ENCODE measurements at places on chromosomes 1 and 21. TPM values are rescaled to one million over a fixed set of nuclear protein-coding genes. Genes with fewer than 3 reads are reported as not detected.

Gene TMEM240
- polyA plus RNA-seq = 3.6 TPM

DNA sequence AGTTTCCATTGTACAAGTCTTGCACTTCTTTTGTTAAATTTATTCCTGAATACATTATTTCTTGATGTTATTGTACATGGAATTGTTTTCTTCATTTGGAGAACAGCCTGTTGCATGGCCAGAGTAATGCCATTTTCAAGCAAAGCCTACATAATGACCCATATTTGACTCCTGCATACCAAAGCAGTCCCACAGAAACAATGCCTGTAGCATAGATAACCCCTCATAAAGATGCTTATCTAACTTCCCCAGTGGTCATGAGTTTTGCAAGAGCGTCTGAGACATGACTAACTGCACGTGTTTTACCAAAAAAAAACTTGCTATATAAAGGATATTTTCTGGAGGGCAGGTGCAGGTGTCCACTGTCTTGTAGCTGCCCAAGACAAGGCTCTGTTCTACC lies 30.3 kb upstream of the RLF start:
- no peak overlapping the region for H3K4me3 ChIP-seq
- H3K27ac ChIP-seq = no peak overlapping the region
- H3K27me3 ChIP-seq = peaks cover 4% of the 10 kb centered on the region
- H3K36me3 ChIP-seq = no peaks in the 10 kb centered on the region
- H3K4me1 ChIP-seq = no peaks in the 10 kb centered on the region

- H3K4me3 ChIP-seq = no peak overlapping the region
- peaks cover 23% of the 10 kb centered on the region for H3K4me1 ChIP-seq
- no peaks in the 10 kb centered on the region for H3K36me3 ChIP-seq
- H3K27ac ChIP-seq = no peak overlapping the region
- no peaks in the 10 kb centered on the region for H3K27me3 ChIP-seq
Measured at GRCh38 chr1:2209400-2210083, 15.0 kb upstream of the FAAP20 start.

Gene TMEM82
- polyA plus RNA-seq = not detected

GRCh38 chr21:29346771-29347170 lies 48.0 kb downstream of the BACH1 start:
- H3K27ac ChIP-seq = no peak overlapping the region
- H3K4me3 ChIP-seq = no peak overlapping the region
- no peaks in the 10 kb centered on the region for H3K27me3 ChIP-seq
- no peak for DNase-seq
- no peaks in the 10 kb centered on the region for H3K36me3 ChIP-seq
- peaks cover 36% of the 10 kb centered on the region for H3K4me1 ChIP-seq

Measured in pancreas (tissue), 10 donors.